Non-pigmented ciliary epithelial cell (primary cell): ENCODE measurements at places on chromosomes 11 and 22.
A peak's percentile ranks its signal among the peaks of the same experiment; 100 is the strongest.

DNA sequence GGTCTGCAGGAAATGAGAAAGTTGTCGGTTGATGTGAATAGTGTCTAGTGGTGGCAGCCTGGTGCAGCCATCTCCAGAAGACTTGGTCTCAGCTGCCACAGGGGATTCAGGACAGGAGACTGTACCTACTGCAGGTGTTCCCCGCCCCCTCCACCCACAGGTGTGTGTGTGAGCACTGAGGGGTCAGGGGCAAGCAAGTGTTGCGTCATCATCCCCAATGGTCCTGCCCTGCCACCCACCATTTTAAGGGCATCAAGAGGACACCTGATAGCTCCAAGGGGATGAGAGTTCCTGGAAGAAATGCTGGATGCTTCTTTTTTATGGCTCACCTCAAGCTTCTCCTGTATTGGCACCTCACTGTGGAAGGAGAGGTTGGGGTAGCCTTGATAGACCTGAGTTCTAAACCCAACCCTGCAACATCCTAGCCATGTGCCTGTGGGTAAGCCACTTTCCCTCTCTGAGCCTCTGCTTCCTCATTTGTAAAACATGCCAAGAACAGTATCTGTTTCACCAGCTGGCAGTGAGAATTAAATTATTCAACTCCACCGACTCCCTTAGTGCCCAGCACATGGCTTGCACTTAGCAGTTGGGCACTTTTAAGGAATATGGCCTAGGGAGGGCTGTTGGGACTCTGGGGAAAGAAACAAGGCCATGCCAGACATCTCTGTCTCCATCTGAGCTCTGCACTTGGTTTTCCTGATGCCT is 6.1 kb downstream of the C11orf91 start:
- DNase-seq, result no peak

DNA sequence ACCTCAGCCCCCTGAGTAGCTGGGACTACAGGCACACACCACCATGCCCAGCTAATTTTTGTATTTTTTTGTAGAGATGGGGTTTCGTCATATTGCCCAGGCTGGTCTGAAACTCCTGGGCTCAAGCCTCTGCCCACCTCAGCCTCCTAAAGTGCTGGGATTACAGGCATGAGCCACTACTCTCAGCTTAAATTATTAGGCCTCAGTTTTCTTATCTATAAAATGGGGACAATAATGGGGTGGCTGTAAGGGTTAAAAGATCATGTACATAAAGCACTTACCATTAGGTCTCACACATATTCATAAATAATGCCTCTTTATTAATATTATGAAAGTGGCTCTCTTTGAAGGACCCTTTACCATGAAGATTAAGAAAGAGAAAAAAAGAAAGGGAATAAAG is 31.5 kb upstream of the CKAP5 start:
- DNase-seq, result no peak

GRCh38 chr11:119056421-119056999 is 495 bp downstream of the HYOU1 start:
- no peak for DNase-seq

DNA sequence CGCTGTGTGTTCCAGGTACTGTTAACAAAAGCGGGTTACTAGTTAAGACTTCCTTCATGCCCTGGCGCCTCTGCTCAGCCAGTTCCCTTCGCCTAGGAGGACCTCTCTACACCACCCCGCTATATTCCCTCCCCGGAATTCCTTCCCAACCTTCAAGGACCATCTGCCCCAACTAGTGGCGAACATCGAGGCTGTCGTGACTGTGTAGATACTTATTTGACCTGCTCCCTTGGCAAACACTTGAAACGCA is 450 bp upstream of the BCL2L13 start:
- DNase-seq, result peak; percentile 32

DNA sequence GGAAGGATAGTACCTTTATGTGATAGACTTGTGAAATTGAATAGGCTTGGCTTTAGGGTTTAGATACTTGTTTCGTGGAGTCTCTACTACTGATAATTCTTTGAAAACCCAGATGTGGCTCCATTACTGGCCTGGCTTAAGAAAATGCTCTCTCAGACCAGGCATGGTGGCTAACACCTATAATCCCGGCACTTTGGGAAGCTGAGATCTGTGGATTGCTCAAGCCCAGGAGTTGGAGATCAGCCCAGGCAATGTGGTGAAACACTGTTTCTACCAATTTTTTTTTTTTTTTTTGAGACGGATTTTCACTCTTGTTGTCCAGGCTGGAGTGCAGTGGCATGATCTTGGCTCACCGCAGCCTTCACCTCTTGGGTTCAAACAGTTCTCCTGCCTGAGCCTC is 40.9 kb downstream of the ATG13 start:
- peak; percentile 43 for DNase-seq

- DNase-seq, result no peak
Measured at GRCh38 chr22:47859881-47860525, 1097.6 kb downstream of the TBC1D22A start.

- DNase-seq, result peak; percentile 95
Measured at GRCh38 chr22:25759825-25760231, 17.8 kb downstream of the MYO18B start.

DNA sequence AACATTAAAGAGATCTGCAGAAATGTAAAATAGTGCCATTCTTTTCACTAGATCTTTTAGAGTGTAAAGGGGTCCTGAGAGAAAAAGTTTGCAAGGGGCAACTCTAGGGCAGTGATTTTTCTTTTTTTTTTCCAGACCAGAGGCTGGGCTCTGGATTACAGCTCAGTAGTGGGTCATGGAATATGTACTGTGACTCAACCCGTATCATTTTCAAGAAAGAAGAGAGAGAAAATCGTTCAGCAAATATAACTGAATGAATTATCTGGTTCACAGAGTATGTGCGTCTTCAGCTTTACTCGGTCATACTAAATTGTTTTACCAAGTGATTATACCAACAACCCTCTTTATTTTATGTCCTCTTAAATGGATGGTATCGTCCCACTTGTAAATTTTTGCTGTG is 3.8 kb downstream of the CEP57 start:
- peak; percentile 8 for DNase-seq

- no peak for DNase-seq
Measured at GRCh38 chr11:17721242-17721999, 2.0 kb downstream of the MYOD1 start.

DNA sequence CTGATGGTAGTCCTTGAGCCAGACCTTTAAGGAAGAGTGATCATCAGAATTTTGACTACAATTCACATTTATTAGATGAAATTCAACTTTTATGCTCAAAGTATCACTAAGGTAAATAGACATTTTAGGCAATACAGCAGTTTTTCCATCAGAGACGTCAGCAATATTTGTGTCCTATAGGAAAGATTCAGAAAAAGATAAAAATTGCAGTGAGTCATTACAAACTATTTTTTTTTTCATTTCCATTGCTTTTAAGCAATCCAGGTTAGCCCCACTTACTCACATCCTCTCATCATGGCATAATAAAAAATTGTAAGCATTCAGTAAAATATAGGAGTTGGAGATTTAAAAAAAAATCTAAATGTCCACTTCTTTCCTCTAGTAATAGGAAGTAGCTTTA is 46.9 kb downstream of the MSANTD4 start:
- DNase-seq, result no peak

DNA sequence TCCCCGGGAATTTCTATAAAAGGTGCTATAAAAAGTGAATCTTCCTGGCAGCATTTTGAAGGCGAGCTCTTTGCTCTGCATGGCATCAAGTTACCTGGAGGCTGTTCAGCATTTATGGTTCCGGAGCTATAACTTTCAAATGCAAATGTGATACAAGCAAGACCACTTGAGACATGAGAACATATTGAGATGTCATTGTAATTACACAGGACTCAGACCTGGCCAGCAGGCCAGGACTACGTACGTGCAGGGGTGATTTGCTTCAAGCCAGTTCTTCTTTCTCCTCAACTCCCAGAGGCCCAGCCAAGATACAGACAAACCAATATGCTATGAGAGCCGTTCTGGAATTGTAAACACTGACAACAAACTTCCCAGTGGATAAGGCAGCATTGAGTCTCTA is 227.4 kb upstream of the FAT3 start:
- DNase-seq, result no peak

DNA sequence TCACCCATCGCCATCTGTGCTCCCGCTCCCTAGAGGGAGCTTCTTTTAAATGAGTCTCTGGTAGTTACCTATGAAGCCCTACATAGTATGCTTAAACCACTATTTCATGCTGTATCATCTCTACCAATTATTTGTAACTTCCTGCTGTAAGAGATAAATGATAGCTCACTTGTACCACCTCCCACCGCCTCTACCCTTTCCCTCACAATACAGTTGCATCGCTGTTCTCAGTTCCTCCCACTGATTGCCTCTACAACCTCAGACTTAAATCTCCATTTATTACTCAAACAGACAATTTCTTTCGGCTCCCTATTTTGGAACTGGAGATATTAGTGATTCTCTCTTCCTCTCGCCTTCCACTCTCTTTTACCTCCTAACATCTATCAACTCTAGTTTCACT is 222.9 kb upstream of the ZC3H12C start:
- DNase-seq, result no peak

- no peak for DNase-seq
Measured at GRCh38 chr22:29109822-29110221, 37.0 kb downstream of the KREMEN1 start.

- no peak for DNase-seq
Measured at GRCh38 chr11:126102436-126102981, 39.8 kb upstream of the CDON start.

- DNase-seq, result no peak
Measured at GRCh38 chr11:120550007-120550406, 38.5 kb downstream of the GRIK4 start.

- DNase-seq, result no peak
Measured at GRCh38 chr22:40727070-40727963, 48.0 kb downstream of the MCHR1 start.

- DNase-seq, result peak; percentile 9
Measured at GRCh38 chr11:61254403-61255025, 13.5 kb downstream of the PGA5 start.

GRCh38 chr11:2742611-2743426 is 43.0 kb upstream of the KCNQ1OT1 start:
- DNase-seq, result no peak

GRCh38 chr11:29173660-29174062 is 843.2 kb downstream of the KCNA4 start:
- DNase-seq, result peak; percentile 94

DNA sequence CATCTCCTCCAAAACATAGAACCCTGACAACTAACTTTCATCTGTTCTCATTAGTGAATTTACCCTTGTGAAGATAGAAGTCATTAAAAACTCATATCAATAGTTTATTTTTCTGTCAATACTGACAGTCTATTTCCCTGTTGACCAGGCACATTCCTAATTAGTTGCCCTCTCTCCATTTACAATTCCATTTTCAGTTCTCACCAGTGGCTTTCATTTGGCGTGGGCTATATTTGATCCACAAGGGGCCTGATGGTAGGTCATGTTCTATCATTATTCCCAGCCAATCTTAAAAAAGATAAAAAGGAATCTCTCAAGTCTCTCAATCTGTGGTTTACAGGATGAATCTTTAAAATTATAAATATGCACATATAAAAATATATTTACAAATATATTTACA is 3.9 kb upstream of the AKIP1 start:
- no peak for DNase-seq

- no peak for DNase-seq
Measured at GRCh38 chr11:115352805-115353485, 151.3 kb downstream of the CADM1 start.

DNA sequence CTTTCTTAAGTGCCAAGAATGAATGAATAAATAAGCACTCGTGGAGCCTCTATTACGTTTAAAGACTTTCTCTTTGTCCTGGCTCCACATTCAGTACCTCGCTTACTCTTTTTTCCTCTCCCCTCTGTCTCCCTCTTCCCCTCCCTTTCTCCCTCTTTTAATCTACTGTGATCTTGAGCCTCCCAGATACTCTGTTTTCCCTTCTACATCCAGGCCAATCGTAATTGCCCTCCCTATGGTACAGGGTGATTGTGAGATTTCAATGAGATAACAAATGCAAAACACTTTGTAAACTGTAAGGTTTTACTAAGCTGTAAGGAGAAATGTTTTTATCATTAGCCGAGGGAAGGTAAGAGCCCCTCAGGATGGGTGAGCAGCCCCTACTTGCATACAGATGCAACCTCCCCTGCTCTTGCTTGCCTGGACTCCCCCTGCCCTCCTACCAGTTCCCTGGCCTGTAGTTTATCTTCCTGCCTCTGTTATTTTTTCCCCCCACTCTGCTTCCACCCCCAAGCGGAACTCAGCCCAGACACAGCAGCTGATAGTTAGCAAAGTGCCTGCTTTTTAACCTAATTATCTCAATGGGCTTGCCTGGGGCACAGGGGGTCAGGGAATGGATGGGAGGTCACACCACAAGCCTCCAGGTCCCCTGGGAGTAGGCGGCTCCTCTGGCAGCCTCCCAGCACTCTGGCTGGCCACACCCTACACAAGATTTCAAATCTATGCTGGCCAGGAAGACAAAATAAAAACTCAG is 76.9 kb upstream of the CADM1 start:
- no peak for DNase-seq

- DNase-seq, result no peak
Measured at GRCh38 chr11:34480314-34480713, 33.3 kb downstream of the ELF5 start.

DNA sequence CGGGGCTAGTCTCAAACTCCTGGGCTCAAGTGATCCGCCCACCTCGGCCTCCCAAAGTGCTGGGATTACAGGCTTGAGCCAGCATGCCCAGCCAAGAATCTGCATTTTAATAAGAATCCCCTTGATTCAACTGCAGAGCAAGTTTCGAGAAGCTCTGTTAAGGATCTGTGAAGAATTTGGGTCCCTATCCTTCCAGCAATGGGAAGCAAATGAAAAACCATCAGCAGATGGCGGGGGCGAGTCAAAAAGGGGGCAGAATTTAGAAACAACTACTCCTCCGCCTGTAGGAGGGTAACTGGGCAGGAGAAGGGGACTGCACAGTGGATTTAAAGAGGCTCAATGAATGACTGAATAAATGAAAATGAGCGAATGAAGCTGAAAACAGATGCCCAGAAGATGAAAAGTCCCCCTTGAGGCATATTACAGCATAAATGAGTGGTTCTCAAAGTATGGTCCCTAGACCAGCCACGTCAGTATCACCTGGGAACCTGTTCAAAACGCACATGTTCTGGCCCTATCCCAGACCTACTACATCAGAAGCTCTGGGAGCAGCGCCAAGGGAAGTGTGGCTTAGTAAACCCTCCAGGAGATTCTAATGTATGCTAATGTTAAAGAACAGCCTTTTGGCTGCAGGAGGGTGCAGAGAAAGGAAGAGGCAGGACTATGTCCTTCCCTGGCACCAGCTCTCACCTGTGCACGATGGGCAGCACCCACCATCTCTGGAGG is 15.0 kb downstream of the VWCE start:
- no peak for DNase-seq

GRCh38 chr11:113681282-113681681 is 24.8 kb downstream of the TMPRSS5 start:
- no peak for DNase-seq
